ENCODE measurements at places on chromosomes 6 and 20. TPM values are rescaled to one million over a fixed set of nuclear protein-coding genes. Genes with fewer than 3 reads are reported as not detected.

DNA sequence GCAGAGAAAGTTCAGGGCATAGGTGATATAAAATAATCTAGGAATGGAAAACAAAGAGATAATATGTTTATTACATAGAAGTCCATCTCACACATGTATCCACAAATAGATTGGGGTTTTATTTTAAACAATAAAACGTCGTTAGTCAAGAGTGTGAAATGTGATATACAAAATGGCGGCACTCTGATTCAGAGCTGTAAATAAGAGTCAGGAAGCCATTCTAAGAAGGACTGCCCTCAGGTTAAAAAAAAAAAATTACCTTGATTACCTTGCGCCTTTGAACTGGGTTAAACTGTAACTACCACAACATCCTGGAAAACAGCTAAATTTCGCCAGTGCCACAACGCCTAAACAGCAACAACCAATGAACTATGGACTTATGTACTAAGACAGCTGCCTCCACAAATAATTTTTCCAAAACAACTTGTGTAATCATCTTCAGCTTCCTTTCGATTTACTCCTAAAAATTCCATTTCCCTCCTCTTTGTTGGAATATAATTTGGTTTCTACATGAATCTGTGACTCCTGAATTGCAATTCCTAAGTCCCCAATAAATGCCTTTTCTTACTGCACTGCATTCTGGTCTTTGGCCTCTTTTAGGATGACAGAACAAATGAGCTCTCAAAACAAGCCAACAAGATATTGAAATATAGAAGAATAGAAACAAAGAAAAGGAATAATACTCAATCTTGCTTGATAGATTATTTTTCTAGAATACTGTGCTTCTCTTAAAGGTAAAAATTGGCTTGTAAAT, 1019.5 kb upstream of the MAP3K7 start:
- no peak for DNase-seq

GRCh38 chr6:142819603-142820337, 125.2 kb downstream of the HIVEP2 start:
- peak; percentile 49 for DNase-seq

HSPA1L gene
- total RNA-seq: 0.35 TPM

GRCh38 chr6:1391800-1392309, 2.5 kb downstream of the FOXF2 start:
- peak; percentile 20 for DNase-seq

ENPP4 gene
- 0.32 TPM for total RNA-seq

DNA sequence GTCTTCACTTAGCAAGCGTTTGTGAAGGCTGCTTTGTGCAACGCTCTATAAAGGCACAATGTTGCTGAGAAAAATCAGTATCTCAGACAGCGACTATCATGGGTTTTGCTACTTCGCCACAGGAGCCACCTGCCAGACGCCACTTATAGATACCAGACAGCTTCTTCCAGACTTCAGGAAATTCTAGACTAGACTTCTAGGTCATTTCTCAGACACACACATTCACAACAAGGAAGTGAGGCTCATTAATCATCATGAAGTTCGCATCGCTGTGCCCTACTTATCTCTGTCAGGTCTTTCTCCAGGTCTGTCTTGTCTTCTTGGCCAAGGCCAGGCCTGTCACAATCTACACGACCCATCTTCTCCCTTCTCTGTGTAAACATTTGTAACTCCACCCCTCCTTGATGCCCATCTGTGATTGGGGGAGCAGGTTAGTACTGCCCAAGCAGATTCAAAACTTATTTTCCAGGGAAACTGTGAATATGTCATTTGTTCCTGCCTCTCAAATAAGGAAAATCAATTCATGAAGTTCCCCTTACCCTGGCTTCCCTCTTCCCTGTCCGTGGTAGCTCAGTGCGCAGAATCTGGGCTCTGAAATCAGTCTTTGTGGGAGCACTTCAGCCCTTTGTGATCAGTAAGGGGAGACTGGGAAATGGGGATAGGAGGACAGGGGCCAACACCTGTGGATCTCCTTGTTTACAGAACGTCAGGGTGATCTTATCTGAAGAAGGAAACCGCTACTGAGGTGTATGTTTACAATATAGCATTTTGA, 115.5 kb downstream of the TNFAIP3 start:
- no peak for DNase-seq

- DNase-seq: no peak
Observed at GRCh38 chr6:56532766-56533551, 109.7 kb downstream of the DST start.

- DNase-seq: no peak
Observed at GRCh38 chr6:15936503-15936902, 192.4 kb upstream of the MYLIP start.

- DNase-seq: no peak
Observed at GRCh38 chr6:118588626-118589025, 40.5 kb downstream of the PLN start.

GRCh38 chr6:88077305-88077704, 29.7 kb downstream of the SPACA1 start:
- no peak for DNase-seq

GRCh38 chr6:166949528-166950442, 6.6 kb downstream of the RNASET2 start:
- DNase-seq: no peak

GRCh38 chr20:9119776-9120175, 50.9 kb downstream of the PLCB4 start:
- peak; percentile 69 for DNase-seq

- no peak for DNase-seq
Observed at GRCh38 chr6:15770347-15771143, 107.7 kb upstream of the DTNBP1 start.

DNA sequence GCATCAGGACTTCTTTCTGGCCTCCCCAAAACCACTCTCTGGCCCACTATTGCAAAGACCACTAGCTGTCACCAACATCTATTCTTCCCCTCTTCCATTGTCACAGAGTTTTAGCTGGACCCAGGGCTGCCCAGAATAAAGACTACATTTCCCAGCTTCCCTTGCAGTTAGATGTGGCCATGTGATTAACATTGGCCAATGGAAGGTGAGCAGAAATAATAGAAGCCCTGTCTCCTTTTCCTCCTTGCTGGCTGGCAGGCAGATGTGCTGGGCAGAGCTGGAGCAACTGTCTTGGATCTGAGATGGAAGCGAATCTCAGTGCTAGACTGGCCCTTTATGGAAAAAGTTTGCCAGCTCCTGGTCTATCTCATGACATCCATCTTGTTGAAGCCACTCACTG, 97.0 kb downstream of the KCNB1 start:
- peak; percentile 58 for DNase-seq

RSPO3 gene
- not detected for total RNA-seq

GRCh38 chr6:73612611-73613010, 41.2 kb downstream of the SLC17A5 start:
- DNase-seq: no peak

GRCh38 chr20:46150943-46151342, 32.8 kb downstream of the CD40 start:
- DNase-seq: no peak

GRCh38 chr6:24574809-24575208, 71.2 kb downstream of the KIAA0319 start:
- DNase-seq: peak; percentile 23

DNA sequence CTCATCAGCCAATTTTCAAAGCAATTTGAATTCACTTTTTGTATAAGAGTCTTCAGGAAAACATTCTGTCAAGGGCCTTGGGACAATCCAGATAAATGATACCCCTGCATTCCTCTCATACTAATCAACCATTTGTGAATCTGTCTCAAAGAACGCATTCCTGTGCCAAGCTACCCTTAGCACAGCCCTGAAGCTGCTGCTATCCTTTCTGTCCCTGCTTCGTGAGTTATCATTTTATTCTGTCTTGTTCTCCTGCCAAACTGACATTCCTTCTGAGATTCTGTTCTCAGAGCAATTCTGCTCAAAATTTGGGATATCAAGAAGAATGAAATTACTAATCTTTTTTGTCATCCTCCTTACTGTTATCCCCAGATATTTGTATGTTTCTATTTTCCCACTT, 213.9 kb upstream of the STXBP5 start:
- peak; percentile 34 for DNase-seq

DNA sequence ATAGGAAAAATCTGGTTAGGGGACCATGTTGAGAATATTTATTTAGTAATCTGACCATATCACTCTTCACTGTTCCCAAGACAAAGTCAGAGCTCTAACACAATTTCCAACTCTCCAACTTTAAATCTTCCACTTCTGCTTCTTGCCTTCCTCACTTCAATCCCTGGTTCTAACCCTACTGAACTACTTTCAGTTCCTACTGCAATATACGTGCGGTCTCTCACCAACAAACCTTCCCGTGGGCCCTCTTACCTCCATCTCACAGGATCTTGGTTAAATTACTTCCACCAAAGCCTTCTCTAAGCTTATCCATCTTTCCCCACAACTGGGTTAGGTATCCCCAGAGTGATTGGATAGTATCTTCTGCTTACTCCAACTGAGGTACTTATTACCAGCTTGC, 8.0 kb downstream of the EIF2S2 start:
- no peak for DNase-seq
